NCI-H460 (cell line): ENCODE measurements at places on chromosomes 7 and 10. TPM values are rescaled to one million over a fixed set of nuclear protein-coding genes. Genes with fewer than 3 reads are reported as not detected.
A peak's percentile ranks its signal among the peaks of the same experiment; 100 is the strongest.

- DNase-seq: no peak
Observed at GRCh38 chr10:72812753-72813430, 80.6 kb upstream of the OIT3 start.

Gene ACTR3C
- not detected in 2 replicates for total RNA-seq

Gene IL6
- total RNA-seq: 207 and 227 TPM in 2 replicates

DNA sequence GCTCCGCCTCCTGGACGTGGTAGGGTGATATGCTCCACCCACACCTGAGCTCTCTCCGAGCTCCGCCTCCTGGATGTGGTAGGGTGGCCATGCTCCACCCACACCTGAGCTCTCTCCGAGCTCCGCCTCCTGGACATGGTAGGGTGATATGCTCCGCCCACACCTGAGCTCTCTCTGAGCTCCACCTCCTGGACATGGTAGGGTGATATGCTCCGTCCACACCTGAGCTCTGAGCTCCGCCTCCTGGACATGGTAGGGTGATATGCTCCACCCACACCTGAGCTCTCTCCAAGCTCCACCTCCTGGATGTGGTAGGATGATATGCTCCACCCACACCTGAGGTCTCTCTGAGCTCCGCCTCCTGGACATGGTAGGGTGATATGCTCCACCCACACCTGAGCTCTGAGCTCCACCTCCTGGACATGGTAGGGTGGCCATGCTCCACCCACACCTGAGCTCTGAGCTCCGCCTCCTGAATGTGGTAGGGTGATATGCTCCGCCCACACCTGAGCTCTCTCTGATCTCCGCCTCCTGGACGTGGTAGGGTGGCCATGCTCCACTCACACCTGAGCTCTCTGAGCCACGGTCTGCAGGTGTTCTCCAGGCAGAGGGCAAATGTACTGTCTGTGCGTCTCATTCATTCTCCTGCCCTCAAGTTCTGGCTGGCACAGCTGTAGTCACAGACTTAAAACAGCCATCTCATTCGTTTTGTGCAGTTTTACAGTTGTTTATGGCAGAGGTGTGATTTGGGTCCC, 252.4 kb downstream of the DIP2C start:
- DNase-seq: no peak

DNA sequence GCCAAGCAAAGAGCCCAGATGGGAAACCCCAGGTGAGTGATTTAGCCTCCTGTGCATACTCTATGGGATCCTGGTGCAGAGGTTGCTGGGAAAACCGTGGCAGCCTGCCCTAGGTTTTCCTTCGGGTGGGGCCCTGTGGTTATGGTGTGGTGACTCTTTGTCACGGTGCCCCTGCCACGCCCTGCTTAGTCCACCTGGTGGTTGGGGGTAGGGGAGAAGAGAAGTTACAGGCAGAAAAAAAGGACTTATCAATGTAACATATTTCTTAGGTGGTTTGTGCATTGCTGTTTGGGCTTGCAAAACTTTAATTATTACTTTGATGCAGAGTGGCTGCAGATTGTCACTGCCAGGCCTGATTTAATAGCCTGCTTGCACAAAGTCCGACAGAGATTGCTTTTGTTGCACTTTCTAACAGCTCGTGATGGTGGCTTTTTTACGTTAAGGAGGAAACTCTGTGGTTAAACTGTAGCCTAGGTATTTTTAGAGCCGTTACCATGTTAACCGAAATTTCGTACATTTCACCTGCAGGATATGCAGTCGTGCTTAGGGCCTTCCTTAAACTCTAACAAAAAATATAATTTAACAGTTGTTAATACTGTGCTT, 197.4 kb downstream of the RNLS start:
- DNase-seq: no peak

GRCh38 chr10:100043796-100044195, 34.0 kb upstream of the DNMBP start:
- DNase-seq: no peak

DNA sequence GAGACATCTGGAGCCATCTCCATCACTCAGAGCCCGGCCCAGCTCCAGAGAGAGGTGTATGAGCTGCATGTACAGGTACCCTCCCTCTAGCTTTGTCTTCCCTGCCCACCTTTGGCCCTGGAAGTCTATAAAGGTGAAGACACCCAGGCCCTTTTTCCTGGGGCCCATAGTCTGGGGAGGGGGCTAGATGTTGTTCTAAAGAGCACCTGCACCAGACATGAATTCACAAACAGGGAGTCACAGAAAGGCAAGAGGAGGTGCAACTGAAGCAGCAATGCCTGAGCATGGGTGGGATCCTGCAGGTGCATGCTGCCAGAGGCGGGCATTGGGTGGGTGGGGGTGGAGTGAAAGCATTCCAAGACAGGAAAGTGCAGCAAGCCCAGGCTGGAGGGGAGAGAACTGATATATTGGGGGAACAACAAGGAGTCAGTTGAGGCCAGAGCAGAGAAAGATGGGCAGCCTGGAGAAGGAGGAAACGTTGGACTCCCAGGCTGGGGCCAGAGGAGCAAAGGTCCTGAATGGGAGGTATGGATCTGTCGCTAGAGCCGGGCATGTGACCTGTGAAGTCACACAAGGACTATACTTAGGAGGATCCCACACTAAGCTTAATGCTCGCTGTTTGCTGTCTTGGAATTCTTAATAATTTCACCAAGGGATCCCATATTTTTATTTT, 11.7 kb downstream of the CDHR1 start:
- no peak for DNase-seq

DNA sequence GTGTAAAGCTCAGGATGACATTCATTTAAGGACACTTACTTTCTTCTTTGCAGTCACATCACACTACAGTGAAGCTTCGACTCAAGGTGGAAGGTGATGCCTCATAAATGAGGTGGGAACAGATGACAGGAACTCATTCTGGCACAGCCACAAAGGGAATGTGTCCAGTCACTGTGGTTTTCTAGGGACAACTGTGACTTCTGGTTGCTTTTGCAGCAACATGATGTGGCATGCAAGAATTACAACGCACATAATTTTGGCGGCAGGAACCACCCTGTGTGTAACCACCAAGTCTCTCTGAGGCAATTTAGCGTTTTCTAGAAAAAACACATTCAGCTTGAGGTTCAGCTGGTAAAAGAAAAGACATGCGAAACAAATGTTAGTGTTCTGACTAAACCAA, 32.0 kb upstream of the FERD3L start:
- DNase-seq: peak; percentile 25

Gene ASB4
- 0.47 TPM in 1 of 2 replicates, not detected in the other for total RNA-seq

Gene NUTM2B
- total RNA-seq: 0.12 and 0.32 TPM in 2 replicates

Gene ZMYND11
- 49.1 and 53.0 TPM in 2 replicates for total RNA-seq

GRCh38 chr7:133065301-133065700, 16.6 kb downstream of the CHCHD3 start:
- DNase-seq: no peak

Gene GPRIN2
- not detected in 2 replicates for total RNA-seq

- DNase-seq: no peak
Observed at GRCh38 chr7:159066816-159067575, 77.7 kb downstream of the VIPR2 start.

DNA sequence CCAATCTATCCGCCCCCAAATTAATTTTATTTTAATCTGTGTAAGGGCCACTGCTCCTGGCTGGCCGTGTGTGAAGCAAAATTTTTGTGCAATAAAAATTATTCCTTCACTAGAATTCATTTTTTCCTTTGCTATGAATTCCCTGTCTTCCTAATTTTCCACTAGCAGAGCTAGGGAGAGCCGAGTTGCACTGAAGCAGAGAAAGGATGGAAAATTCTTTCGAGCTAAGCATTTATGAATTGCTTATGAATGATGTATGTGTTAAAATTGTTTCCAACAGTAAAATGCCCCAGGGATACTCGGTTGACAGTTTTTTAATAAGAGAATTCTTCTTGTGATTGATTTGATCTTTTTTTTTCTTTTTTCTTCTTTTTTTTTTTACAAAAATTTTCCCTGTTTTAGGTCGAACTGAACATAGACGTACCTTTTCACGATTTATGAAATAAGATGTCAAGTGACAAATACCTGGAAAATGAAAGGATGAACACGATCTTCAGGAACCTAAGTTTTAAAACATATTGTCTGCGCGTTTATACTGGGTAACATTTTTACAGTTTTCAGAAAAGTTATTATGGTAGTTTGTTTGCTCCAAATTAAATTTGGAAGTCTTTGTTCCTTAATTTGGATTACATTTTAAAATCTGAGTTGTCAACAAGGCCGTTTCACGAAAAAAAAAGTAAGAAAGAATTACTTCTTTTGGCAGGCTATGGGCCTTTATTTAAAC, 288.8 kb upstream of the NFE2L3 start:
- no peak for DNase-seq

- DNase-seq: no peak
Observed at GRCh38 chr7:95432606-95433005, 2.2 kb downstream of the PON2 start.

- DNase-seq: no peak
Observed at GRCh38 chr7:30743371-30744074, 8.4 kb upstream of the INMT start.

- DNase-seq: peak; percentile 54
Observed at GRCh38 chr7:18508443-18509427, 13.2 kb downstream of the HDAC9 start.

DNA sequence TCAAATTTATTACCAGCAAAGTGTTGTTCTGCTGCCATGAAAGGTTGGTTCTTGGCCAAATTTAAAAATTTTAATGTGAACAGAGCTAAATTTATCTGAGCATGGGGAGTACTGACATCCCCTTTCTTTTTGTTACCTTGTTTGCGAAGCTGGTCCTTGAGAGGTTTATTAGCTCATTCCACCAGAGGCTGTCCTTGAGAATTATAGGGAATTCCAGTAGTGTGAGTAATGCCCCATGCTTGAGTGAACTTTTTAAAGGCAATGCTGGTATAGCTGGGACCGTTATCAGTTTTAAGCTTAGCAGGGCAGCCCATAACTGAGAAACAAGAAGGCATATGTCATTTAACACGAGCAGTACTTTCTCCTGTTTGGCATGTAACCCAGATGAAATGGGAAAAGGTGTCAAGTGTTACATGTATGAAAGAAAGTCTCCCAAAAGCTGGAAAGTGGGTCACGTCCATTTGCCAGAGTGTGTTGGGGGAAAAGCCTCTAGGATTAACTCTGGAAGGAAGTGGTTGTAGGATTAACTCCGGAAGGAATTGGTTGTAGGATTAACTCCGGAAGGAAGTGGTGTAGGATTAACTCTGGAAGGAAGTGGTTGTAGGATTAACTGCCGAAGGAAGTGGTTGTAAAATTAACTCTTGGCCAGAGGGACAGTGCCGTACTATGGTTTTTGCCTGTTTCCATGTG, 37.3 kb upstream of the AKR1C2 start:
- DNase-seq: no peak

DNA sequence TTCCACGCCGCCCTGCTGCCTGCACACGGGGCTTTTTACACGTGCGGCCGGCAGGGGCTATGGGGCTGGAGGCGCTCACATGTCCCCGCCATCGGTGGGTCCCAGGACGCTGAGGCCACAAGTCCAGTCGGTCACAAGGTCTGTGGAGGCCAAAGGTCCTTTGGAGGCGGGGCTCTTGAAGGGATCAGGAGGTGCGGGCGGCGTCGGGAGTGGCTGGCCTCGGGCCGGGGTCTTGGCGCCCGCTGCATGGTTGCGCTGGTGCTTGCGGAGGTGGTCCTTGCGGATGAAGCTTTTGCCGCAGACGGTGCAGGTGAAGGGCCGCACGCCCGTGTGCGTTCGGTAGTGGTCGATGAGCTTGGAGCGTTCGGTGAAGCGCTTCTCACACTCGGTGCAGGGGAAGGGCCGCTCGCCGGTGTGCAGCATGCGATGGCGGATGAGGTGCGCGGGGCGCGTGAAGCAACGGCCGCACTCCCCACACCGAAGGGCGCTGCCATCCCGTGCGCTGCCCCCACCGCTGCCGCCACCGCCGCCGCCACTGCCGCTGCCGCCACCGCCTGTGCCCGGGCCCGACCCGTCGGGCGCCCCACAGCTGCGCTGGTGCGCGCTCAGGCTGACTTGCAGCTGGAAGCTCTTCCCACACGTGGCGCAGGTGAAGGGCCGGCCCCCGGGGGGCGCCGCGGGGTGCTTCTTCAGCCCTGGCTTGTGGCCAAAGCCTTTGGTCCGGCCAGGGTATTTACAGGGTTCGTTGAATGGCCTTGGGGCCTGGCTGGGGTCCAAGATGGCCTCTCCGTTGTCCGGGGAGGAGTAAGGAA, 13.7 kb upstream of the ZNF777 start:
- DNase-seq: no peak

GRCh38 chr10:33749790-33750189, 415.3 kb upstream of the NRP1 start:
- no peak for DNase-seq

DNA sequence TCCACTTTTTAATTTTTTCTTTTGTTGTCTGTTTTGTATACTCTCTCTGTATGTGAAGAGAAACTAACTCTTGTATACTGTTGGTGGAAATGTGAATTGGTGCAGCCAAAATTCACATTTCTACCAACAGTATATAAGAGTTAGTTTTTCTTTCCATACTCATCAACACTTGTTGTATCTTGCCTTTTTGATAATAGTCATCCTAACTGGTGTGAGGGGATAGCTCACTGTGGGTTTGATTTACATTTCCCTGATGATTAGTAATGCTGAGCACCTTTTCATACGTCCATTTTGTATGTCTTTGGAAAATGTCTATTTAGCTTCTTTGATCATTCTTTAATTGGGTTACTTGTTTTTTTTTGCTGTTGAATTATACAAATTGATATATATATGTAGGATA, 375.5 kb upstream of the IGFBP3 start:
- no peak for DNase-seq

- no peak for DNase-seq
Observed at GRCh38 chr10:3354174-3354900, 181.8 kb upstream of the PITRM1 start.

- DNase-seq: no peak
Observed at GRCh38 chr7:15662451-15662850, 24.0 kb downstream of the MEOX2 start.

DNA sequence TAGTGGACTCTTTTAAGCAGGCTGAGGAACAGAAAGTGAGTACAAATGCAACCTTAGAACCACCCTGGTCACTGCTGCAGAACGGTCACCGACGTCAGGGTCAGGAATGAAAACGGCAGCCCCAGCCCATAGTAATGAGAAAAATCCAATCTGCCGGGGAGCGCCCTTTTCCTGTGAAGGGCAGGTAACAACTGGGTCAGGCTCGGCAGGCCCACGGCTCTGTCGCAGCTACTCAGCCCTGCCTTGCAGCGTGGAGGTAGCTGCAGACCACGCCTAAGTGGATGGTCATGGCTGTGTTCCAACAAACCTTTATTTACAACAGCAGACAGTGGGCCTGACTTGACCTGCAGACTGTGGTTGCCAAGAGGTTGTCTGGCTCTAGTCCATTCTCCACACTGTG, 563.2 kb downstream of the DNAJB6 start:
- no peak for DNase-seq
